ENCODE measurements at places on chromosomes 2 and 18.

GRCh38 chr2:3294493-3294892 lies 83.1 kb downstream of the EIPR1 start:
- no peak for DNase-seq

DNA sequence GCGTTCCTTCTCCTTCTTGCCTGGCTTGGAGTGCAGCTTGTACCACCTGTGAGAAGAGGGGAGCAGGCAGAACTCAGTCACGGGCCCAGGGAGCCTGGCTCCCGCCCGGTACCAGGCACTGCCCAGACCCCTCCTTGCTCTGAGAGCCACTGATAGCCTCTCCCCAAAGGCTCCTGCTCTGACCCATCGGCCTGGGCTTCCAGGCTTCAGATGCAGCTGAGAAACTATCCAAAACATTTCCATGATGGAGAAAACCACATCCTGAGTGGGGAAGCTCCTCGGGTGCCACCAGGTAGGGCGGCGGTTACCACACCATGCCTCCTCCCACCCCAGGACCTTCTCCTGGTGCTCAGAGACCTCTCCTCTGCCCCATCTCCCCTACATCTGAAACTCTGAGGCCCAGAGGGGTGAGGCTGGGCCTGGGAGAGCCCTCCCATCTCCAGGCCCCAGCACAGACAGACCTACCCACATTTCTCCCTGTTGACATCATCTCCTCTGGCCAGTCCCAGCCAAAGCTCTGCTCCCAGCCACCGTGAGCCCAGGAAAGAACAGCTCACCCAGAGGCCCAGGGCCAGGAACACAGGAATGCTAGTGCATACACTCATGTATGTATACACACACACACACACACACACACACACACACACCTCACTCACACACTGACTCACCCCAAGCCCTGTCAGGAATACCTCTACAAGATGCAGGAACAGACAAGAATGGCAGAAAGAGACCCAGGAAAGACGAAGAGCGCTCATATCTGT lies 17.9 kb upstream of the SFXN5 start:
- DNase-seq, result no peak

- DNase-seq, result no peak
Measured at GRCh38 chr18:1383465-1383864, 478.8 kb downstream of the ADCYAP1 start.

- DNase-seq, result no peak
Measured at GRCh38 chr18:24114924-24115549, 23.8 kb upstream of the CABYR start.

DNA sequence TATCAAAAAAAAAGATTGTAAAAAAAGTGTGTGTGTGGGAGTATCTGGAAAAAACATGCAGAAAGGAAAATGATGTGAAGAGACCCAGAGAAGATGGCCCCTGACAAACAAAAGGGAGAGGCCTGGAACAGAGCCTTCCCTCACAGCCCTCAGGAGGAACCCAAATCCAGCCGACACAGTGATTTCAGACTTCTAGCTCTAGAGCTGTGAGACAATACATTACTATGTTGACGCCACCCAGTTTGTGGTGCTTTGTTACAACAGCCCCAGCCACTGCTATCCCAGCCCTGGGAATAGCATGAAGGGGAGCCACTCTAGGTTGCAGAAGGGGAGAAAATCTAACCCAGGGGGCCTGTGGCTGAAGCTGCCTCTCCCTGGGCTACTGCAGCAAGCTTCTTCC lies 59.0 kb upstream of the ZBTB7C start:
- no peak for DNase-seq

- DNase-seq, result no peak
Measured at GRCh38 chr18:54327818-54328217, 29.8 kb downstream of the STARD6 start.

DNA sequence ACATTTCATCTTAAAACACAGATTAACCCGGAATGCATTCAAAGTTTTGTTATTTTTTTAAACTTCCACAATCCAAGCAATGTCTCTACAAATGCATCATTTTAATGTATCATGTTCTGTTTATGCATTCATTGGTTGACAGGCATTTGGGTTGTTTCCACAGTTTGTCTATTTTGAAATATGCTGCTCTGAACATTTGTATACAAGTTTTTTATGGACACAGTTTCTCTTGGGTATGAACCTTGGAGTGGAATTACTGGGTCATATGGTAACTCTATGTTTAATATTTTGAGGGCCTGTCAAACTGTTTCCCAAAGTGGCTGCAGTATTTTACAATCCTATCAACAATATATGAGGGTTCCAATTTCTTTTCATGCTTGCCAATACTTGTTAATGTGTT lies 57.3 kb downstream of the GULP1 start:
- no peak for DNase-seq

DNA sequence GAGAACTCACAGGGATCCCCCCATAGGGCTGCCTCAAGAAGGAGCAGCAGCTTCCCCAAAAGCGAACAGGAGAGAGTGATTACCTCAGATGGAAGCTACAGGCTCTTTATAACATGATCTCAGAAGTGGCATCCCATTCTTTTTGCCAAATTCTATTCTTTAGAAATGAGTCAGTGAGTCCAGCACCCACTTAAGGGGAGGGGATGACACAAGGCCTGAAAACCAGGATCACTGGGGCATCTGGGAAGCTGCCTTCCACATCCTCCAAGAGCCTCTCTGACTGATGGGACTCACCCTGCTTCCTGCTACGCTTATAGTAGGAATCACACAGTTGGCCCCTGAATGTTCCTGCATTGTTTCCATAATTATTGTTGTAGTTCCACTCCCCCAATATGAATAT lies 96.5 kb downstream of the MAPK4 start:
- DNase-seq, result no peak

DNA sequence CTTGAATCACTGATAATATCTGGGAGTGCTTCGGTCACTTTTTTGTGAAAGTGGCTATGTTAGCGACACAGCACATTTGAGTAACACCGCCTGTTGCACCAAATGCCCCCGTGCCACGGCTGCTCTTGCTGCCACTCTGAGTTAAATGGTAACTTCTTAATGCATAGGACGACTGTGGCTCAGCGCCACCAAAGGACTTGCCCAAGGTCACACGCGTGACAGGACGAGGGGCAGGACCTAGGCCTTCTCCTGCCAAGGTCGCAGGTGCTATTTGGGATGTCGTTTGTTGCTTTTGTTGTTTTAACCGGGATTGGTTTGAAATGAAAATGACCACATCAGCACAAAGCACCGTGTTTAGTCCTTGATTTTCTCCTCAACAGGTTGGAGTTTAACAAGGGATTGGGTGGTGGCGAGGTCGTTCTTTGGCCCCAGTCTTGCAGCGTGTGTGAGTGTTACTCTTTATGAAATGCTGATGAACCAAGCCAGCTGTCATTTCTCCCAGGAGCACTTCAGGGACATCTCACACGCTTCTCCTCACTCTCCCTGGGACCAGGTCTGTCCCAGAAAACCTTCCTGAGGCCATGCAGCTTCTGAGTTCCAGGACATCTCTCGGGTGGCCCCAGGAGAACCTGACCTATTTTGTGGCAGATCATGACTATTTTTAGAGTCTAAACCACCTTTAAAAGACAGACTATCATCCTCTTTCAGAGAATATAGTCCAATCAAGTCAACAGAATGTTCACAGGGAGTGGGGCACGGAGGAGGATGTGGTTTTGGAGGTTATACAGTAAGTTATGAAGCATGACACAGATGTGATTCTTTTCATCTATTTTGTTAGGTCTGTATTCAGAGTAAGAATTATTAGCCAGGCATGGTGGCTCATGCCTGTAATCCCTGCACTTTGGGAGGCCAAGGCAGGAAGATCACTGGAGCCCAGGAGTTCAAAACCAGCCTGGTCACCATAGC lies 49.9 kb downstream of the MTCL1 start:
- DNase-seq, result no peak

DNA sequence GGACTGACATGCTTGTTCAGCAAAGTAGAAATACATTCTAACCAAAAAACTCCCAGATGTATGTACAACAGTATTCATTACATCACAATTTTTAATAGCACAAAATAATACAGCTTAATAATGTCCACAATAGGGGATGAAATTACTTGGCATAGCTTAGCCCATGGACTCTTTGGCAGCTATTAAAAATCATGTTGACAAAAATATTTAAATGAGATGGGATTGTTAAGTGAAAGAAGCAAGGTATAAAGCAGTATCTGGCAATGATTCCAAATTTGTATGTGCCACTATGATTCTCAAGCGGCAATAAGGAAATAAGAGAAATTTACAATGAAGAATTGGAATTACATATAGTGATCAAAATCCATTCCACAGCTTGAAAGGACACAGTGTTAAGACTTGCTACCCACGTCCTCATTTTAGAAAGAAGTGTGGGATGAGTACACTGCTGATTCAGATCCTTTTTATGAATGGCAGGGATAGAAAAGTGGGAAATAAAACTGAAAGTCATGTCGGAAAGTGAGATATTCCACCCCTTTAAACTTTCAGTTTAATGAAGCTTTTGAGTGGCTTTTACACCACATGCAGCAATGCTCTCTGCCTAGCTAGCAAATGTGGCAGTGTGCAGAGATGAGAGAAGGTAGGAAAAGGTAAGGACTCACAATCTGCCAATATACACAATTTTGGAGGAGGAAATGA lies 2.4 kb downstream of the GAREM1 start:
- no peak for DNase-seq

GRCh38 chr18:5461041-5461440 lies 82.8 kb downstream of the EPB41L3 start:
- DNase-seq, result no peak

DNA sequence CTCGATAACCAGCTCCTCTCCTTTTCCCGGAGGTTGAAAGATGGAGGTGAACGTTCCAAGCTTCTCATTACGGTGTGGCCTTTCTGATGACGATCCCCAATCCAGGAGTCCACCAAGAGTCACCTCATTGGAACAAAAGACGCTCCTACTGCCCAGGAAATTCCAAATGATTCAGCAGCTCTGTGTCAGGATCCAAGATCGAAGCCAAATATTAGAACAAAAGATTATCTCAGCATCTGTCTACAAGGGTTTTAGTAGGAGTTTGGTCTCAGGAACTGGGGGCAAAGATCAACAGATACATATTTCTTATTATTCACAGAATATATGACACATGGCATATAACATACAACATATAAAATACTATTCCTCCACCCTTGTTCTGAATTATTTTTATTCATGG lies 161.1 kb upstream of the RAB12 start:
- DNase-seq, result no peak

- DNase-seq, result no peak
Measured at GRCh38 chr18:49911427-49911826, 98.1 kb upstream of the ACAA2 start.

DNA sequence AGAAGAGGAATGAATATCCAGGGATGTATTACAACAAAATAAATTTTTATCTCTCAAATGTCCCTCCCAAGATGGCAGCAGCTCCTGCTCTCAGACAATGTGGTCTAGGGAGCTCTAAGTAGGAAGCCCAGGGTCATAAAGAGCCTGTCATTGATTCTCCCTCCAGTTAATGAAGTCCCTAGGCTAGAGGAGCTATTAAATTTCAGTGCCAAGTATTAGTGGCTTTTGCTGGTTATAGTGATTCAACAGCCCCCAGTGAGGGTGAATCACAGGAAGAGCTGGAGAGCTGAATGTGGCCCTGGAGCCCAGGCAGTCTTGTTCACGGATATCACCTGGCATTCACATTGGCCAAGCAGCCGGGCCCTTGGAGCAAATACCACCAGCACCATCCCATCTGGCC lies 109.8 kb upstream of the YPEL5 start:
- DNase-seq, result no peak

DNA sequence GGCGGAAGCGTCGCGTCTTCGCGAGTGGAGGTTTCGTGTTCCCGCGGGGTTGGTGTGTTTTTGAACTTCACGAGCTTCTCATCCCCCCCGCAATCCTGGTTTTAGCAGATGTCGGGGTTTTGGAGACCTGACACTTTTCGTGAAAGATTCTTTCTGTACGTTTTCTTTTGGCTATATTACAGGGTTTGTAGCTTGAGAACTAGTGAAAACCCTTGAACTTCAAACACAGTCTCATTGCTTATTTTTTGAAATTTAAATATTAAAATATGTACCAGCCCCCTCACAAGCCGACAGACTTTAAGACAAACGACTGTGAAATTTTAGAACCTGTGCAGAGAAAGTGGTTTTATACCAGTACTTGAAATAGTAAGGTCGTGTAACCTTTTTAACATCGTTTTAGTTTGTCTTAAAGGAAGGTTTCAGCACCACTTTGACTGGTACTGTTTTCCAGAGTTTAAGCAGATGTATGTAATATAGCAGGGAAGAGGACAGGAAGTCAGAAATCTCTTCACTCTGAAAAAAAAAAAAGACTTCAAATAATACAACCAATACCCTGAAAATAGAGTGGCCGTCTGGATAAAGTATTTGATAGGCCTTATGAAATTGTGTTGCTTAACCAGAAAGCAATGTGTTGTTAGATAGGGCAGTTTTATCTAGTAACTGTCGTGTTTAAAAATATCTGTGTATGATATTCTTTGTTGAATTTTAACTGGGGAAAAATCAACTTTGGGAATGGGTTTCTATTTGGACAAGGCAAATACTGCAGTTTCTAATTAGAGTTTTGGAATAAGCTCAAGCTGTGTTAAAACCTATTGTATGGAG lies 1.4 kb downstream of the SPATS2L start:
- no peak for DNase-seq

DNA sequence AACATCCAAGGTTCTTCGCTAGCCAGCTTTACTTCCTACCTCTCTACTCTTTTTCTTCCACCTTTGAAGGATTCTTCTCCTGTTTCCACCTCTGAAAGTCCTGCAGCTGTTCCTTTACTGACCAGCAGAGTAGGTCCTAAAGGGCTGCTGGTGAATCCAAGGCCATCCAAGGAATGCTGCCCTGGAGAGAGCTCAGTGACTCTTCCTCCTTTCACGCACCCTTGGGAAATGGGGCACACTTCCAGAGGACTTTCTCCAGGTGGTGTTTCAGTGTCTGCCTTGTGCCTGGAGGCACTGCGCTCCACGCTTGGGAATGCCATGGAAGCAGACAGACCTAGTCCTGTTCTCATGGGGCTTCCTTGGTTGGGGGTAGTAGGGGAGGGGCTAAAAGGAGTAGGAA lies 45.4 kb downstream of the SLC16A14 start:
- DNase-seq, result no peak

GRCh38 chr2:202375033-202375608 lies 1.0 kb upstream of the BMPR2 start:
- no peak for DNase-seq

DNA sequence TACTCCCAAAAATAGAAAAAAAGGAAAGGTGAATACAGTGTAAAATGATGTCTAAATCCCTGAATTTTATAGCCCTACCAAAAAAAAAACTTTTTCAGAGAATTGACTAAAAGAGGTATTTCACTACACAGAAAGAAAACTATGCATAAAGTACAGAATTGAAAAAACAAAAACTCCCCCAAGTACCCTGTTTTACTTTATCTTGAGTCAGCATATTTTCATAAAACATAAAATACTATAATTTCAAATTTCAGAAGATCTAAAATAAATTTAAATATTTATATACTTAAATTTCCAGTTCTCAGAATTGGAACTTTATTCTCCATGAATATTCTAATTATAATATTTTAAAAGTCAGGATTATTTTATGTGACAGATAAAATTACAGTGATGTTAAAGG lies 10.1 kb downstream of the NCKAP1 start:
- DNase-seq, result no peak

All from cerebellar nuclear complex (tissue), 1 donor.